Posterior cingulate gyrus (tissue), 11 donors: ENCODE measurements at places on chromosomes 11 and 22.

DNA sequence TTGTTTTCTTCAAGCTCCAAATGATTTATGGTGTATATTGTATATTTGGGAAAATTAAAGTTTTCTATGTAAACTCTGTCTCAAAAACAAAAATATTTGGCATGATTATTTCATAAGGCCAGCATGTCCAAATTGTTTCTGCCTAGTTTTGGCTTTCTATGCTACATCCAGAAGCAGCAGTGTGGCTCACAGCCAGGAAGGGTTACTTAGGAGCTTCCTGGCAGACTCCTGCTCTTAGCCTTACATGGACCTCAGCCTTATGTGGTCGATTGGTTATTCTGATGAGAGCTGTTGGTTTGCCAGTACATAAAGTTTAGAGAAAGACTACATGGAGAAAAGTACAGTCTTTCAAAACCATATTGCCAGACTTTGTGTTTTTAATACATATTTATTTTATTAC, 297.7 kb upstream of the FAT3 start:
- DNase-seq = no peak

GRCh38 chr22:50544078-50544745, 1.5 kb upstream of the KLHDC7B start:
- DNase-seq = peak; percentile 65

- DNase-seq = no peak
Measured at GRCh38 chr11:102225689-102226568, 91.4 kb upstream of the BIRC3 start.

- DNase-seq = no peak
Measured at GRCh38 chr11:81840380-81840779, 893.3 kb downstream of the FAM181B start.

- no peak for DNase-seq
Measured at GRCh38 chr22:26447584-26448329, 18.7 kb downstream of the ASPHD2 start.

DNA sequence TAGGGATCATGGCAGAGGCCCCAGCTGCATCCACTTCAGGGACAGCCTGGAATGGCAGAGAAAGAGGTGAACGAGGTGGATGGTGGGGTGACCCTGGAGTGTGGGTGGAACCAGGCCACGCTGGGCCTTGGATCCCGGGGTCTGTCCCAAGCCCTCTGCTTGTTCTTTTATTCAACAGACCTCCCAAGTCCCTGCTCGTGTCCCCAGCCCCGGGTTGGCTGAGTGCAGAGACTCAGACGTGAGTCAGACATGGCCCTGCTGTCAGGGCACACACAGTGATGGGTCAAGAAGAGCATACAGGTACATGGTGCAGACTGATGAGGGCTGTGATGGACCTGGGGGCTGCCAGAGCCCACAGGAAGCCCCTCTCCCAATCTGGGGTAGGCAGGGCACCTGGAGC, 6.6 kb downstream of the ARHGAP8 start:
- no peak for DNase-seq

- no peak for DNase-seq
Measured at GRCh38 chr11:19820100-19820499, 107.5 kb downstream of the NAV2 start.

DNA sequence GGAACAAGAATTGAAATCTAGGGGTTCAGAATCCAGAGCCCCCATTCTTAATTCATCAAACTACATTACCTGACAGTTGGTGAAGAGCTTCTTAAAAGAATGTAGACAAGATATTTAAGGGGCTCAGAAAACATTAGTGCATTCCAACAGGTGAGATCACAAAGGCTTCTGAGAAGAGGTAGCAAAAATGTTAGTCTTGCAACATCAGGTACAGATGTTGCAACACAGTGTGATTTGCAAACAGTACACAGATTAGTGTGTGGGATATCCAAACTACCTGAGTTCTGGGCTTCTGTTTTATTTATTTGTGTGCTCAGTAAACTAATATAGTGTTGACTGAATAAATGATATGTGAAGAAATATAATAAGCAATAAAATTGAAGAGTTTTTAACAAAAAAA, 11.8 kb downstream of the CASP4 start:
- DNase-seq = no peak

DNA sequence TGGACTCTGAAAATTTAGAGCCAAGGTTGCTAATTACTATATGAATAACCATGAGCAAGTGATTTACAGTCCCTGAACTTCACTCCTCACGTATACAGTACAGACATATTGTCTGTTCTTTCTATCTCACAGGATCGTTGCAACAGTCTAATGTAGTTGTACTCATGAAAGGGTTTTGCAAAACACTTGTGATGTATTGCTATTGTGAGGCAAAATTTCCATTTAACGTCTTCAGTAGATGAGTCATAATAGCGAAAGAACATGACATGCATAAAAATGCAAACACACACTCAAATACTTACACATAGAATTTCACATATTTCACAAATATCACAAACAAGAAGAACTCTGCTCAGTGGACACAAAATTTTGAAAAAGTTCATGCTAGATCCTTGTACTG, 134.6 kb upstream of the TRPC6 start:
- no peak for DNase-seq

DNA sequence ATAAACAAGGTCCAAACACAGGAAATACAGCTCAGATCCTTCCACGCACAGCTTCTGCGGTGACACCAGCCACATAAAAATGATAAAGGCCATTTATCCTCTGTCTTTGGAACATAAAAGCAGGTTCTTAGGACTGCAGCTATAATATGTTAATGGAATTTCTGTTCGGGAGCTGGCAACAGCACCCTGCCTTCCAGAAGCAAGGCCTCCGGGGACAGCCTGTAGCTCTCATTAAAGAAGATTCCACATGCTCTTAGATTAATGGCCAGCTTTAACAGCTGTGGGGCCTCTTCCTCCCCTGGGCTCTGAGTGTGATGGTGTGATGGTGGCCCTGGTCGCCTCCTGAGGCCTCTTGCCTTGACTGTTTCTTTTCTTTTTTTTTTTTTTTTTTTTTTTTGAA, 137.3 kb downstream of the CACNA1I start:
- DNase-seq = no peak

- no peak for DNase-seq
Measured at GRCh38 chr11:65779669-65779918, 1.2 kb downstream of the AP5B1 start.

DNA sequence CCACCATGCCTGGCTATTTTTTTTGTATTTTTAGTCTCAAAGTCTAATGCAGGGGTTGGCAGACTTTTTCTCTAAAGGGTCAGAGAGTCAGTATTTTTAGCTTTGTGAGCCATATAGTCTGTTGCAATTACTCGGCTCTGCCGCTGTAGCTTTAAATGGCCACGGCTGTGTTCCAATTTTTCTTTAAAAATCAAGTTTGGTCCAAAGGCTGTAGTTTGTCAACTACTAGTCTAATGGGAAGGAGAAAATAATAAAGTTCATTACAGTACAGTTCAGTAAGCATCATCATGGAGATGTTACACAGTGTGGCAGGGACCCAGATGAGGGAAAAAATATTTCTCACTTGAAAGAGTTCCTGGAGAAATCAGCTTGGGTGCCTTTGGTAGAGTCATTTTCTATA, 107.6 kb downstream of the CSNK2A3 start:
- DNase-seq = no peak

DNA sequence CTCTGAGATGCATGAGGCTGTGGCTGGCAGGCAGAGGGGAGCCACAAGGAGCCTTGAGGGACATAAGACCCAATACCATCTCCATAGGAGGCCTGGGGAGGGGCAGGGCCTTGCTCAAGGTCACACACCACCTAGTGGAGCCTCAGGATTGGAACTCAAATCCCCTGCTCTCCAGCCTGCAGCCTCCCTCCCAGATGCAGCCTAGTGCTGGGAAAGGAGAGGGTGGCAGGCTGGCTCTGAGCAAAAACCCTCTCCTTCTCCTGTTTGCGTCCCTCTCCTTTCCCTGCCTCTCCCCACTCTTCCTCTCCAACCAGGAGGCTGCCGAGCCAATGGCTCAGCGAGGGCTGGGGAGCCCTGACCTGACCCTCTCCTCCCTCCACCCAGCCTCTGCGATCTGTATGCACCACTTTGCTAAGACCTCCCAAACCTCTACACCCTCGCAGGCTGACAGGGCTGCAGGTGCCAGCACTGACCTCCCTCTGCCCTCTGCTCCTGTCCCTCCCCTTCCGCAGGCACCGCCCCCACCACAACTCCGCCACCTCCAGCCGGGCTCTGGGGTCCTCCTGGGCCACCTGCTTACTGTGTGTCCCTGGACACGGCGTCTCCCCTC, 14.7 kb downstream of the IGLL1 start:
- peak; percentile 9 for DNase-seq

GRCh38 chr11:100892886-100893285, 205.8 kb downstream of the ARHGAP42 start:
- no peak for DNase-seq

GRCh38 chr22:36680038-36680437, 23.5 kb downstream of the CACNG2 start:
- DNase-seq = no peak

GRCh38 chr11:124658501-124658900, 15.0 kb downstream of the SIAE start:
- DNase-seq = no peak

DNA sequence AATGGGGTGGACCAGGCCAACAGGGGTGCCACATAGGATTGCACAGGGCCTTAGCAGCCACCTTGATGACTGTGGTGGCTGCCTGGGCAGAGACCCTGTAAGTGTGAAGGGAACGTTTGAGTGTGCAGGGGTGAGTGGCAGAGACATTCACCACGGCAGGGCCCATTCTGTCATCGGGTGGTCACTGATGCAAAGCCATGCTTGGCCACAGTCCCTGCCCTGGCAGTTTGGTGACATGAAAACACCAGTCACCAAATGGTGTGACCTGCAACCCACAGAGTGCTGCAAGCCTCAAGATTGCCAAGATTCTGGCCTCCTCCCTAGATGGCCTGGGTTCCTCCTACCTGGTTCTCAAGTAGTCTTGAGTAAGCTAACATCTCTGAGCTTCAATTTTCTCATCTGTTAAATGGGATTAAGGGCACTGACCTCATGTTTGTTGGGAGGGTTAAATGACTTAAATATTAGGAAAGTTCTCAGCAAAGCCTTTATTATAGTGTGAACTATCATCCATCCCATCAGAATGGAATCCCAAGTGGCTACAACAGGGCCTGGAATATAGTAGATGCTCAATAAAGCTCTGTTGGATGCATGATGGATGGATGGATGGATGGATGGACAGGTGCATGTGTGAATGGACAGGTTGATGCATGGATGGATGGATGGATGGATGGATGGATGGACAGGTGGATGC, 53.0 kb downstream of the MACROD1 start:
- DNase-seq = no peak

- no peak for DNase-seq
Measured at GRCh38 chr11:19394525-19395016, 153.8 kb upstream of the E2F8 start.

DNA sequence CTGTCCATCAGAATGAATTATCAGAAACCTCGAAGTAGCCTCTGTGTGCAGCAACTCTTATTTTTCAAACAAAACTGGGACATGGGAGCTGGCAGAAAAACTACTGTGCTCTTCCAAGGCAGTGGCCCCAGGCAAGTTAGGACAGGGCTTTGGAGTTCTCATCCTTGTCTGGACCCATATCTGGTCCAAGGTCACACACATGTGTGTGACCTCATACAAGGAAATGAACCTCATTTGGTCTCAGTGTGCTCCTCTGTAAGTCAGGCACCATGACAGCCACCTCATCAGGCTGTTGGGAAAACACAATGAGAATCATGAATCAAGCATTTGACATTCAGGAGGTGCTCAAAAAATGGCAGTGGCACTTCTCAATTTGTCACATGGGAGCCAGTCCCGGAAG, 25.8 kb downstream of the LARGE1 start:
- DNase-seq = no peak

- no peak for DNase-seq
Measured at GRCh38 chr11:104917271-104918112, 19.2 kb upstream of the CASP12 start.

GRCh38 chr11:84854498-84854880, 772.7 kb downstream of the DLG2 start:
- no peak for DNase-seq

GRCh38 chr11:16191868-16192240, 164.5 kb downstream of the SOX6 start:
- no peak for DNase-seq
